ENCODE measurements at places on chromosomes 7 and 10.

- no peak for DNase-seq
Observed at GRCh38 chr7:17058568-17058967, 176.8 kb upstream of the AGR3 start.

GRCh38 chr10:52452600-52453493, 138.8 kb downstream of the DKK1 start:
- DNase-seq = no peak

DNA sequence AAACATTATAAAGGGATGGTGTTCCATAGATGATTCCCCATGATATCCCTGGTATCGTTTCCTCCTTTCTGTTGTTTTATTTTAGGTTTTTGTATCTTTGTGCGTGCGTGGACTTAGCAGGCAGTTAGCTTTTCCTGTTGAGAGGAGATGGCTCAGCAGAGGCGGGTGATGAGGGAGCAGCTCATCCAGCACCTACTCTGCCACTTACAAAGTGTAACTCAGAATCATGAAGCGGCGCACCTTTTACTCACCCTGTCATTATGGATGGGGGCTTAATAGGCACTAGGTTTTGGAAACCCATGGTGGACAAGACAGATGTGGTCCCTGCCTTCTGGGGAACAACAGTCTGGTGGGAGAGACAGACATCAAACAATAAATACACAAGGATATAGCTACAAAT, 17.1 kb downstream of the FAM241B start:
- no peak for DNase-seq

DNA sequence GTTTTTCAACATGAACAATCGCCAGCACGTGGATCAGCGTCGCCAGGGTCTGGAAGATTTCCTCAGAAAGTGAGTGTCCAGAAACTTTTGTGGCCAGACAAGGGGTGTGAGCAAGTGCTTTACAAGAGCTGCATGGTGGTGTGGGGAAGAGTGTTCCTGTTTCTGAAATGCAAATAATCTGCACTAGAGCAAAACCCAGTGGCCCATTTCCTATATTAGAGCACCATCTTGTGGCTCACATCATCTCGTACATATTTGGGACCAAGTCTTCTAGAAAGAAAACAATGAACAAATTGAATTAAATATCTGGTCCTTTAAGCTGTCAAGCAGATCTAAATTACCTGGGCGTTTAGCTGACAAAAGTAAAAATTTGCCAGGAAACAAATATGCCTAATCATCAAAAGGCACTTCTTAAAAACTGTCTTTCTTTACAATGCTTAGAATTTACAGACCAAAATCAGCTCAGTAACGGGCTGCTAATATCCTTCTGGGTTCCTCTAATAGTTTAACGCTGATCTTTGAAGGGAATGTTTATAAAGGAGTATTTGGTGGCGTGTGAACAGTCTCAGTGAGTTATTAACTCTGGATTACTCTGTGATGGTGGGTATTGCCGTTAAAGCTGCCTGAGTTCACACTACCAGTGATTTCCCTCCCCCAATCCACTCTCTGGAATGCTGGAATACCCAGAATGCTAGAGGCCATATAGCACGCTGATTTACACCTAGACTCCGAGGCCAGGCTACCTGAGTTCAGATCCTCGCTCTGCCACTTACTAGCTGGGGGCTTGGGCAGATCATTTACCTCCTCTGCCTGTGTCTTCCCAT, 73.6 kb downstream of the SNX10 start:
- DNase-seq = peak; percentile 75

GRCh38 chr7:13240349-13240748, 552.9 kb downstream of the ARL4A start:
- DNase-seq = no peak

- DNase-seq = no peak
Observed at GRCh38 chr7:44383566-44383965, 58.2 kb upstream of the CAMK2B start.

GRCh38 chr7:68213838-68214237, 1217.2 kb downstream of the TYW1 start:
- DNase-seq = no peak

DNA sequence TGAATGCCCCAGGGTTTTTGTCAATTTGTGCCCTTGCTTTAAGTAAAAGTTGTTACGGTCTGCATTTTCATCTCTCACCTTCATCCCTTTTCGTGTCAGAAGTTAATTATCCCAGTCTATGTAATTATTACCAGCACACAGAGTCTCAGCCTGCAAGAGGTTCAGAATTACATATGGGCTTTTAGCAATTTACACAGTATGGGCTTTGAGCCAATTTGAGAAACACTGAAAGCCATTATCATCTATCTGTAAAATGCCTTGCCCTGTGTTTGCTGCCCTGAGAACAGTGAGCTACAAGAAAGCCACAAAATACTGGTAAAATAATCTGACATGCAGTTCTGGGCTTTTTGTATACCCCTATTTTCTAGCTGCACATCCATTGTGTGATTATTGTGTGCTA, 125.6 kb upstream of the STEAP4 start:
- DNase-seq = no peak

DNA sequence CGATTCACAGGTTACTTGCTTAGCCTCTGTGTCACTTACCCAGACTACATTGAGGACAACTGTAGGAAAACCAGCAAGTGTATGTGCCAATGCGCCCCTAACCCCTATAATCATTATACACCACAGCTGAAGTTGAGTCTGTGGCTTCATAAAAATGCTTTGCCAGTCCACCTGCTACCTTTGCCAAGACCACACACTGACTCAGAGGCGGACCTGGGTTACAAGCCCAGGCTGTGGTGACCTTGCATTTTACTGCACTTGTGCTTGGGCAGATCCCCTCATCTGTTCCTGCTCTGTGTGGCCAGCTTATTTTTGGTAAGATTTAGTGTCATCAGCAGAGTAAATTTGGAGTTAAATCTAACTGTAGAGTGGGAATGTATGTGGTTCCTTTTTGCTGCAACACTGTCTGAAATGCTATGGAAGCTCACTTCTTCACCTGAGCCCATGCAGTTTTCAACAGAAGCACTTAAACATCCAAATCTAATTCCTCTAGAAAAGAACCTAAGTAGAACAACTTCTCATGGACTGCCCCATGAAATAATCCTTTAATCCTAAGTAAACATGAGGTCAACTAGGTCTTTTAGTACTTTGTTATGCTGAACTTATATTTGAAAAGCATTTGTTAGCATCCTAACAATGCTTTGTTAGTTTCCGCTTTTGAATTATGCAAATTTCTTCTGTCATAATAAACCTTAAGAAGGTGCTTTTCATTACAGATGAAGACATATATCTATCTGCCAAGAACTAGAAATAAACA, 96.2 kb upstream of the AMPH start:
- no peak for DNase-seq

- DNase-seq = no peak
Observed at GRCh38 chr10:18658271-18659124, 733 bp upstream of the ARL5B start.

DNA sequence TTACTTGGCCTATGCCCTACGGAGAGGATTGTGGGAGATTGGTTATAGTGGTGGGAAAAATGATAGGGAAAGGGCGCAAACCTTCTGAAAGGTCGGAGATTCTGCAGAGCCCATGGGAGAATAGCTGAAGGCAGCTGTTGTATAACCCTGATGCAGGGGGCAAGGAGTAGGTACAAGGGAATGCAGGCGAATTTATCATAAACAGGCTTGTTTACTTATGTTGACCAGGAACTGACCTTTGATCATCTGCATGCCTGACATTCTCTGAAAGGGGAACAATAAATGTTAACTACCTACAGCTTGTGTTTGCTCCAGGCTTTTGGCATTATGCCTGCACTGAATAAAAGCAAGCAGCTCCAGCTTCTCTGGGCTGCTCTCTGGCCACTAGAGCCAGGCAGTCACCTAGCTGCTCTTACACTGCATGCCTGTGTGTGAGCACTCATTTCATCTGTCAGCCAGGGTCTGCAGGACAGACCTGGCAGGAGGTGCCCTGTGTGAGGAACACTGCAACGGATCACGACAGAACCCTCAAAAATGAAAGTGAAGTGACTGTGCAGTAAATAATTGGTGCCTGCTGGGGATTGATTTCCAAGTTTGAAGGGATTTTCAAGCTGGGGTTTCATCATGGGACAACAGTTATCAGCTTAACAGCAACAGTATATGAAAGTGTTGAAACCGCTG, 31.1 kb upstream of the ABCA13 start:
- DNase-seq = no peak

DNA sequence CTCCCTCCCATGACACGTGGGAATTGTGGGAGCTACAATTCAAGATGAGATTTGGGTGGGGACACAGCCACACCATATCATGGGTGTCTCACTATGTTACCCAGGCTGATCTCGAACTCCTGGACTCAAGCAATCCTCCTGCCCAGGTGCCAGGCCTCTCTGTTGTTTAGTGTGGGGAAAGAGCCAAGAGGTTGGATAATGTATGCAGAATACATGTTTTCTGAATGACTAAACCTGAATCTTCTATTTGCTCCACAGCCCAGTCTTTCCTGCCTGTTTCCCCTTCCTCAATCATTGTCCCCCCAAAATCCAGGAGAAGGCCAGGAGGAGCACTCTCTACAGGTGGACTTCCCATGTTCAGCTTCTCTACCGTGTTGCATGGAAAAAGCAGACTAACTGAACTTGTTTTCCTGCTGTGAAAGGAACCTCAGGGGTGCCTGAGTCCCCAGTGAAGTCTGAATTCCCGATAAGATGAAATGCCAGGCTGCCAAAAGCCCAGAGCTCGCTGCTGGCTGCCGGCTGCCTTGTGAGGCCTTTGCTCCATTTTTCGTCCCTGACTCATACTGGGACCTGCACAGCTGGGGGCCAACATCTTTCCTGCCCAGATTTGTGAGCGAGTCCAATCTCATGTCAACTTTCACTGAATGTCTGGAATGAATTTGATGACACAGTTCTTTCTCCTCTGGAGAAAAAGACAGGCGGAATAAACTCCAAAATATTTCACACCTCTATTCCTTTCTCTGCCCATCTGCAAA, 588.0 kb downstream of the CALN1 start:
- no peak for DNase-seq

DNA sequence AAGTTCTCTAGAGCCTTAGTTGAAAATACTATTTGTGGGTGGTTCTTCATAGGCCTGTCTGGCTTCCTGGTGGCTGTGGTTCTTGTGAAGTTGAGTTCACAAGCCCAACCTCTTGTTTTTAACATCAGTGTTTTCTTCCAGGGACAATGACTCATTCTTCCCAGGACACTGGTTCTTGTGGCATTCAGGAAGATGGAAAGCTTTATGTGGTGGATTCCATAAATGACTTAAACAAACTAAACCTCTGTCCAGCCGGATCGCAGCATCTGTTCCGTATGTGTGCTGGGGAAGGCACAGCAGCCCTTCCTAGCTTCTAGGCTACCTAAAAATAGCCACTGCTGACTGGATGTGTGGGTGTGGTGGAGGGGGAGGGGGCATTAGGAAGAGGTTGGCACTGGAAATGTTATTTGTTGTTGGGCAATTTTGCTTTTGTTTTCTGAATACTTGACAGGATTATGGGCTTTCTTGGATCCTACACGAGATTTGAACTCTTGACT, 3.9 kb downstream of the LSMEM1 start:
- DNase-seq = no peak

DNA sequence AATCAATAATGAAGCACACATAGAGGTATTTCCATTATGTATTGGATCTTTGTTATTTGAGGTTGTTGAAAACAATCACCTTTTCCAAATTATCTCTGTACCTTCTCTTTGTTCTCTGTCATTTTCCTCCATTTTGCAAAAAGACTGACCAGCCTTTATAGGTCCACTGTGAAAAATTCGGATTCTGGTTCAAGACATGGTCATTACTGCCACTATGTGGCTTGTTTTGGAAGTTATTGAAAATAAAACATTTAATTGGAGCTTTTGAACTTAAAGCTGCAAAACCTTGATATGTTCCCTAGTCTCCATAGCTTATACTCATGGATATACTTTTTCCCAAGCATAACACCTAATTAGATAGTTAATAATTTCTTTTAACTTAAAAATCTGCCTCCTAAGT, 1094.4 kb downstream of the NRG3 start:
- no peak for DNase-seq

DNA sequence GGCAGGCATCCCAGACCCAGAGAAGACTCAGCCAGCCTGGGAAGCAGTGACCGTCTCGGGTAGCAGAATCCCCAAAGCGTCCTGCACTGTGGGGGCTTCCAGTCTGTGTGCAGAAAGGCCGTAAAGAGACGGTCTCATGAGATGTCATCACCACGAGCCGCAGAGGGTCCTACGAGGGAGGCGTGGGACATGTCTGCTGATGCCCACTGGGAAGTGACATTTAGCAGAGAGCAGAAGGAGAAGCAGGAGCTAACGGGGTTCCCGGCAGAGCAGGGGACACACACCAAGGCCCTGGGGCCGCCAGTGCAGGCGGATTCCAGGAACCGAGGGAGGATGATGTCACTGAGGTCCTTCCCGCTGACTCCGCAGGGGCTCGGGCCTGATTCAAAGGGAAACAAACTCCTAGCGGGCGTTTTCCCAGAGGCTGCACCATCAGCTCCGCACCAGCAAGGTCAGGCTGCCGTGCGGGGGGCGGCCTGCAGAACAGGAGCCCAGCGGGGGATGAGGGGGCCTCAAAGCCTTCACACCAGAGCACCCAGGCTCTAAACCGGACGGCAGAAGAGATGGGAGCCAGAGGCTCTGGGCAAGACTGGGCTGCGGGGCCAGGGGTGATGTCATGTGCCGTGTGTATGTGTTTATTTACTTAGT, 85.4 kb upstream of the PDGFA start:
- no peak for DNase-seq

GRCh38 chr10:124923684-124924083, 18.2 kb upstream of the ZRANB1 start:
- DNase-seq = no peak

DNA sequence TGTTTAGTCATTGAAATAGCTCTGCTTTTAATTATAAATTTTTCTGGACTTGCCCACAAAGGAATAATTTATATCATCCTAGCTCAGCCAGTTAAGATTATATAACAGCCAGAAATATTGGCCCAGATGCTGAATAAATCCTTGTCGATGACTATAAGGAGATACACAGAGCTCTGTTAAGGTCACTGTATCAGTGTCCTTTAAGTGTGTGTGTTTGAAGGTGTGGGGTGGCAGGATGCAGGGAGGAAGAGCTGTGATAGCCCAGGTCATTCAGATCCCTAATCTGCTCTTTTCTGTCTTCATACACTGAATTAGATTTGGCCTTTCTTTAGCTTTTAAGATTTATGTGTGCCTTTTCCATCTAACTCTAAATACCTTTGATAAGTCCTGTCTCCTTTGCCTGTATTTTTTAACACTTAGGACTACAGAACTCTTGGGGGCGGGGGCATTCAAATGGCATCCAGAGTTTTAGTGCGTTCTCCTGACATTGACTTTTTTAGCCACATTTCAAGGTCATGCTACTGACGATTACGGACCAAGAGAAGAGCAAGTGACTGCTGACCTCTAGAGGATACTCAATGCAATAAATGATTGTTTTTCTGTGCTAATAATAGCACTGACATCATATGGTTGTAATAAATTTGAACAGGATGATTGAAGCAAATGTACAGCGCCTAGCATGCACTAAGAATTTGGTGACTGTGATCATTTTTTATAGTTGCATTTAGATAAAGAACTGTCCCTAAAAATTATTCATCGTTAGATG, 172.3 kb downstream of the CACNB2 start:
- DNase-seq = no peak

DNA sequence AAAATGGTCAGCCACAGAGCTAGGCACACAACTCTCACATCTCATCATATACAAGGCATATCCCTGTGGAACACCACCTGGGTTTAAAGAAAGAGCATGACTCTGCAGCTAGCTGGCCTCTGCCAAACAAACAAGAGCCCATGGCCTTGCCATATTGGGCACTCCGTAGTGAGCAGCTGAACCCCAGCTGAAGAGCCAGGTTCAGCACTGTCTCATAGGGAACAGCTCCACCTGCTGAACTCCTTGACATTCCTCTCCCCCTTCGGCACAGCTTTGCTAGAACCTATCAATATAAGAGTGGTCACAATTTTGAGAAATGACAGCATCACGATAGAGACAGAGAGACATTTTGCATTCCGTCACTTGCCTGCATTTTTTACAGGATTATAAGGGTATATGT, 20.0 kb downstream of the SORCS1 start:
- DNase-seq = no peak
